ENCODE measurements at places on chromosomes 3 and 15. TPM values are rescaled to one million over a fixed set of nuclear protein-coding genes. Genes with fewer than 3 reads are reported as not detected.

DNA sequence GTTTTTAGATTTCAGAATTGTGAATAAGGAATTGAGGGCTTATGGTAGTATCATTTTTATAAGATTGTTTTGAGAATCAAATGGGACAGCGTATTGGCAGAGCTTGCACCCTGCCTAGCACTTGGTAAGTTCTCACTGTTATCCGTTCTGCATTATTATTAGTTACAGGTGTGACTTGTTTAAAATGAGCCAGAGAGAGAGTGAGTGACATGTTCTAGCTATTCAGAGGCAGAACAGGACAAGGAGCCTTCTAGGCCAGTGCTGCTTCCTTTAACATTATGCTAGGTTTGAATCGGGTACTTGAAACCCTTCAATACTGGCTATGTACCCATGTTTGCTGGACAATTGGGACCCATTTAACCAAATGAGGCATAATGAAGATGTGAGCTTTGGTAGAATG is 133.7 kb downstream of the FILIP1L start:
- H3K27ac ChIP-seq: no peak overlapping the region
- DNase-seq: no peak
- H3K4me1 ChIP-seq: no peaks in the 10 kb centered on the region
- no peaks in the 10 kb centered on the region for H3K27me3 ChIP-seq
- H3K4me3 ChIP-seq: no peak overlapping the region
- peaks cover 11% of the 10 kb centered on the region for H3K36me3 ChIP-seq

Gene FETUB
- 0.47 TPM for total RNA-seq

Gene CRTAP
- 182 TPM for total RNA-seq

Gene CLDN1
- total RNA-seq: 197 TPM

DNA sequence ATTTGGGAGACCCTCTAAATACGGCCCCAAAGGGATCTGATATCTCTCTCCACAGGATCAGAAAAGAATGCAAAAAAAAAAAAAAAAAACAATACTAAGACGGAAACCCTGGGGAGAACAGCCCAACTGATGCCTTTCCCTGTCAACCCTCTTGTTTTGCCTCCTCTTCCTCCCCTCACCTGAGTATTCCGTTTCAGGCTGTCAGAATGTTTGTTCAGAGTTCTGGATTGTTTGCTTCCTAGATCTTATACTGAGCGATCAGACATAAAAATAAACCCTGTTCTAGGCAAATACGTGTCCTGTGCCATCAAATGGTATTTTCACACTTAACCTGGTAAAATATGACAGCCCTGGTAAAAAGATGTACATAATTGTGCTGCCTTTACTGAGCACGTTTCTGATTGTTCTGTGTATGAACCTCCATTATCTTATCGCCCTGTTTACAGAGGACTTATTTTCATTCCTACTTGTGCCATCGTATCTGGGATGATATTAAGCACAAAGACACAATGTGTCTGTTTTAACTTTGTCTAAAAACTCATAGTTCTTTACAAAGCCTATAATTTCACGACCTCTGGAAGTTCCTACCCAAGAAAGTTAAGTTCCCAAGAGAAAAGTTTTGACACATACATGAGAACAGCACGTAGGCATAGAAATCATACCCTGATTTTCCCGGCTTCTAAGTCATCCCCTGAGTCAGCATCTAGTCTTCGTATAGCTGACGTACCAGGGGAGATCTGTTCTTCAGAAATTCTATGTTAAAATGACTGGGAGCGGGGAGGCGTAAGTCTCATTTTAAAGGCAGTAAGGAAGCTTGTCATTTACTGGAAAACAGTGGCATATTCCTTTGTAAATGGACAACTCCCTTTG is 856 bp downstream of the ZBTB38 start:
- peak overlapping the region; percentile 98 for H3K27ac ChIP-seq
- peaks cover 58% of the 10 kb centered on the region for H3K36me3 ChIP-seq
- no peaks in the 10 kb centered on the region for H3K27me3 ChIP-seq
- H3K4me3 ChIP-seq: peak overlapping the region; percentile 73
- peak; percentile 78 for DNase-seq
- H3K4me1 ChIP-seq: peaks cover 59% of the 10 kb centered on the region

Gene ACAN
- not detected for total RNA-seq

Gene PIK3R4
- total RNA-seq: 13.9 TPM

Gene GPR149
- not detected for total RNA-seq

DNA sequence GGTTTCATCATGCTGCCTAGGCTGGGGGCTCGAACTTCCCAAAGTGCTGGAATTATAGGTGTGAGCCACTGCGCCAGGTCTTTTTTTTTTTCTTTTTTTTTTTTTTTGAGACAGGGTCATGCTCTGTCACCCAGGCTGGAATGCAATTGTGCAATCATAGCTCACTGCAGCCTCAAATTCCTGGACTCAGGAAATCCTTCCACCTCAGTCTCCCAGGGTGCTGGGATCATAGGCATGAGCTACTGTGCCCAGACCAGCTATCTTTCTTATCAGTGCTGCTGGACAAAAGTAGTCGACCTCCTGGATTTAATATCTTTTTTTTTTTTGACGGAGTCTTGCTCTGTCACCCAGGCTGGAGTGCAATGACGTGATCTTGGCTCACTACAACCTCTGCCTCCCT is 60.8 kb downstream of the TFDP2 start:
- H3K27me3 ChIP-seq: no peaks in the 10 kb centered on the region
- H3K4me3 ChIP-seq: no peak overlapping the region
- H3K36me3 ChIP-seq: no peaks in the 10 kb centered on the region
- peaks cover 6% of the 10 kb centered on the region for H3K4me1 ChIP-seq
- no peak overlapping the region for H3K27ac ChIP-seq
- peak; percentile 63 for DNase-seq

- no peak overlapping the region for H3K4me3 ChIP-seq
- peaks cover 31% of the 10 kb centered on the region for H3K36me3 ChIP-seq
- DNase-seq: no peak
- H3K27ac ChIP-seq: no peak overlapping the region
These were observed 40.8 kb downstream of the HMG20A start for GRCh38 chr15:77461486-77461885.

DNA sequence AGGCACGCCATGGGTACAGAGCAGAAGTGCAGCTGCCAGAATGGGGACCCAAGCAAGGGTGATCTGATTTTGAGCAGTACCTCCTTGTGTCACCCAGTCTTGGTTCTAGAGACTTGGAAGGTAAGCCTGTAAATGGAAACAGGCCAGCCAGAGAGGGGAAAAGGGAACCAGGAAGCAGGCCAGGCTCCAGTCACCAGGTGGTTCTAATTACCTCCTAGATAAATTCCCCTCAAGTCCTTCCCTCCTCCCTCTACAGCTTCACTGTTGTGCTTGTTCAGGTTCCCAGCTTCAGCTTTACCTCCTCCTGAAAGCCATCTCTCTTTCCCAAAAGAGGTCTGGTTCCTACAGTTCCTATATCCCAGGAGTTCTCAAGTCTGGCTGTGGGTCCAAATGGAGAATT is 58.8 kb upstream of the SLC7A14 start:
- H3K4me3 ChIP-seq: no peak overlapping the region
- no peaks in the 10 kb centered on the region for H3K27me3 ChIP-seq
- H3K4me1 ChIP-seq: no peaks in the 10 kb centered on the region
- H3K36me3 ChIP-seq: no peaks in the 10 kb centered on the region

DNA sequence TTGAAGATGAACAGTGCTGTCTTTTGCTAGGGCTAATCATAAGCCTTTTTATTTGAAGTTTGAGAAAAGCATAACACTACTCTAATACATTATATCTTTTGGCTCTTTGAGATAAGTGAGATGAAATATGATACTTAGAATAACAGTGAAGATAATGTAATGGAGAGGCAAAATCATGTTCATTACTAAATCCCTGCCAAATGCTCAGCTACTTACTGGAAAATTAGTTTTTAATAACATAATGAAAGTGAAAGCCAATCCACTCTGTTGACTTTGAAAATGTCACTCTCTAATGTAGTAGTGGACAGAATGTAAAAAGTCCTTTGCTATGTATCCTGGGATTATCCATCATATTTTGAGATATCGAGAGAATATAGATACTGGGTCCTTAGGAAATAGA is 35.9 kb upstream of the MYH15 start:
- peak overlapping the region; percentile 49 for H3K27ac ChIP-seq
- DNase-seq: no peak
- H3K4me3 ChIP-seq: no peak overlapping the region
- H3K36me3 ChIP-seq: peaks cover 6% of the 10 kb centered on the region

DNA sequence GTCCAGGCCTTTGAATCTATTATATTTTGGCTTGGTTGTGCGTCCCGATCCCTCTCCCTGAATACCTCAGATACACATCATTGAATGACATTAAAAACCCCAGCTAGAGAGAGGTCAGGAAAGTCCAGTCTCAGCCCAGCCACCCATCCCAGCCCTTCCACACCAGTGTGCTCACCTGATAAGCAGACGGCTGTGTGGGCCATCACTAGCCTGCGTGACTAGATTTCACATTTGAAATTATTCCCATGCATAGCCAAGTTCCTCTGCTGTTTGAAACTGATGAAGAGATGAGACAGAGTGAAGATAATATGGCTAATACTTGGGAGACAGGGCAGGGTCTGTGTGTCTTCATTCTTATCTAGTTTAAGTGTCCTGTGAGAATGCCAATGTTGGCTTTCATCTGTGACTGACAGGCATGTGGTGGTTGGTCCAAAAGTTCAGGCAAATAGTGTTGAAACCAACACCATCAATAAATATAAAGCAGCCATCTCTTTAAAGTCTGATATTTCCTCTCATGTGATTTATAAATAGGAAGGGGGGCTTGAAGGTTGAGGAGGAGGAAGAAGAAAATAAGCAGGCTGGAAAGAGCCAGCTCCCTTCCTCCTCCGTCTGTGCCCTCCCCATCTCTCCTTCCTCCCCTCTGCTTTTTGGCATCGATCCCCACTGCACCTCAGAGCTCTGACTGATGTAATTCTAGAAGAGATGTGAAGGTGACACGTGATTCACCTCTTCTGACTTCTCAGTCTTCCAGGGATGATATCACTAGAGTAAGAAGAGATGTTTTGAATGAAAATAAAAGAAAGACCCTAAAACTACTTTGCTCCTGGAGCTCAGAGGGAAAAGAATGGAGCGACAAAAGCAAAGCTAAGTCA is 5.1 kb downstream of the FAM43A start:
- H3K36me3 ChIP-seq: no peaks in the 10 kb centered on the region
- peak; percentile 63 for DNase-seq
- peaks cover 29% of the 10 kb centered on the region for H3K4me1 ChIP-seq
- H3K27me3 ChIP-seq: no peaks in the 10 kb centered on the region
- H3K27ac ChIP-seq: peak overlapping the region; percentile 6
- H3K4me3 ChIP-seq: no peak overlapping the region

- H3K36me3 ChIP-seq: no peaks in the 10 kb centered on the region
- no peak for DNase-seq
- peaks cover 4% of the 10 kb centered on the region for H3K27me3 ChIP-seq
These were observed 187.2 kb downstream of the RORA start for GRCh38 chr15:61041886-61042285.

DNA sequence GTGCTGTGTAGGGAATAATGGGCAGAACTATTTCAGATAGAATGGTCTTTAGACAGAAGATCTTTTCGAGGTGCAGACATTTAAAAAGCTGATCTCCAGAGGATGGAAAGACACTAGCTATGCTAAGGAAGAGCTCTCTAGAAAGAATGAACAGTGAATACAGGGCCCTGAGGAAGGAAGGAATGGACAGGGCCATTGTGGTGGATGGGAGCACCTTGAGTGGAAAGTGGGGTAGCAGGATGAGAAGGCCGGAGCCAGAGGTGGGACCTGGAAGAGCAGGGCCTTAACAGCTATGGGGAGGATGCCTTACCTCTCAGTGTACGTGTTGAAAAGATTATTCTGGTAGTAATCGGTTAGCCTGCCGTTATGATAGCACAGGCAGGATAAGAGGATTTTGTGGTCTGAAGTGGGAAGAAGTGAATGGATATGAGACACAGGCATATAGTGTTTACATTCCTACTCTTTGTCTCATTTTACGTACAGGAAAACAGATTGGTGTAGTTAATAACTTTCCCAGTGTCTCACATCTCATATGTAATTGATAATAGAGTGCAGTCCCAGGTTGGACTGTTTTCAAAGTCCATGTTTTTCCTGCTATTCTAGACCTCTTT is 172.4 kb downstream of the KLHL25 start:
- peaks cover 17% of the 10 kb centered on the region for H3K4me1 ChIP-seq
- DNase-seq: no peak
- no peak overlapping the region for H3K4me3 ChIP-seq
- no peaks in the 10 kb centered on the region for H3K27me3 ChIP-seq
- no peak overlapping the region for H3K27ac ChIP-seq

DNA sequence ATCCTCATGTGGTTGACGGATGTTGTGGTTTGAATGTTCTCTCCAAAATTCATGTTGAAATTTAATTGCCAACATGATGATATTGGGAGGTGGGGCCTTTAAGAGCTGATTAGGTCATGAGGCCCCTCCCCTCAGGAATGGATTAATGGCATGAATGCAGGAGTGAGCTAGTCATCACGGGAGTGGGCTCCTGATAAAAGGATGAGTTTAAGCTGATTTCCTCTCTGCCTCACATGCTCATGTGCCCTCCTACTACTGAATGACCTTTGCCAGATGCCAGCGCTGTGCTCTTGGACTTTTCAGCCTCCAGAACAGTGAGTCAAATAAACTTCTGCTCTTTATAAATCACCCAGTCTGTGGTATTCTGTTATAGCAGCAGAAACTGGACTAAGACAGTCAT is 111.2 kb downstream of the MYO5A start:
- H3K36me3 ChIP-seq: peaks cover 3% of the 10 kb centered on the region
- no peak for DNase-seq
- H3K27me3 ChIP-seq: no peaks in the 10 kb centered on the region
- H3K27ac ChIP-seq: no peak overlapping the region
- H3K4me1 ChIP-seq: no peaks in the 10 kb centered on the region
- no peak overlapping the region for H3K4me3 ChIP-seq

DNA sequence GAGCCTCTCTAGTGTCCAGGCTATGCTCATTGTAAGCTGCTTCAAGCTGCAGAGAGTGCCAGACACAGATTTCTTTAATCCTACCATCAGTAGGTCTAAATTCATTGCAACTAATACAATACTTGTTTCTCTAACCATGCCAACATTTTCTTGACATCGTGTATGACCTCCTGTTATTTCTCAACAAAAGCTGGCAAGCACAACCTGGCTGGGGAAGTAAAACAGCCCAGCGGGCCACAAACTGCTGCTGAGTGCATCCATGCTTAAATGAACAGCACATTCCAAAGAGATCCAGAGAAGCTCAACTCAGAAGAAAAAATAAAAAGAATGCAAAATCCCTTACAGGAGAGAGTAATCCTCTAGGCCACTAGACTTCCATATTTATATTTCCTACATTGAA is 36.5 kb downstream of the GMNC start:
- no peaks in the 10 kb centered on the region for H3K36me3 ChIP-seq
- H3K4me3 ChIP-seq: no peak overlapping the region
- DNase-seq: peak; percentile 68

DNA sequence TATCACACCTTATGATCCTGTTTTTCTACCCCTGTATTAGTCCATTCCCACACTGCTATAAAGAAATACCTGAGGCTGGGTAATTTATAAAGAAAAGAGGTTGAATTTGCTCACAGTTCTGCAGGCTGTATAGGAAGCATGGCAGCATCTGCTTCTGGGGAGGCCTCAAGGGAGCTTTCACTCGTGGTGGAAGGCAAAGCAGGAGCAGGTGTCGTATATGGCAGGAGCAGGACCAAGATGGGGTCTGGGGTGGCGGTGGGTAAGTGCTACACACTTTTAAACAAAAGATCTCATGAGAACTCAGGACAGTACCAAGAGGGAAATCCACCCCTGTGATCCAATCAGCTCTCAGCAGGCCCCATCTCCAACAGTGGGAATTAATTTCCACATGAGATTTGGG is 15.4 kb upstream of the SCAP start:
- H3K4me3 ChIP-seq: no peak overlapping the region
- no peak overlapping the region for H3K27ac ChIP-seq
- H3K27me3 ChIP-seq: no peaks in the 10 kb centered on the region

GRCh38 chr3:63808633-63809032 is 10.5 kb upstream of the C3orf49 start:
- H3K4me3 ChIP-seq: no peak overlapping the region
- peaks cover 10% of the 10 kb centered on the region for H3K4me1 ChIP-seq
- H3K36me3 ChIP-seq: no peaks in the 10 kb centered on the region

Data from MCF 10A (cell line).